ENCODE measurements at places on chromosomes 4 and X.

- no peak for ATAC-seq
These were observed 490 bp downstream of the RWDD4 start for GRCh38 chr4:183658362-183659028.

GRCh38 chr4:544386-545105 lies 31.5 kb downstream of the TMEM271 start:
- ATAC-seq: no peak

DNA sequence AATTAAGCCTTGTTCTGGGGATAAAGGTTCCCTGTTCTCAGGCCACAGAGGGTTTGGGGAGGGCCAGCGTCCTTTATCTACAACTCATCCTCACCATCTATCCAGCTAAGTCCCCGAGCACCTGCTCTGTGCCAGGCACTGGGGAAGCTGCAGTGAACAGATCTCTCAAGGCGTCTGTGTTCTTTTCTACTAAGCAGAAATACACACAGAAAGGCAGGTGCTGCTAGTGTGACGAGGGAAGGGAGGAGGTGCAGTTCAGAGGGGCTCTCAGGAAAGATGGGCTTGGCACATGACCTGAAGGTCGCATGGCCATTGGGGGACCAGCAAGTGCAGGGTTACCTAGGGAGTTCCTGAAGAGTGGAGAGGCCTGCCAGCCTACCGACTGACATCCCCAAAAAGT lies 352.2 kb downstream of the NR3C2 start:
- ATAC-seq: no peak

GRCh38 chrX:112644713-112645112 lies 35.0 kb downstream of the LHFPL1 start:
- ATAC-seq: no peak

- no peak for ATAC-seq
These were observed 180.2 kb downstream of the PALLD start for GRCh38 chr4:168677063-168677462.

- no peak for ATAC-seq
These were observed 14.6 kb downstream of the SMAD1 start for GRCh38 chr4:145496292-145496691.

DNA sequence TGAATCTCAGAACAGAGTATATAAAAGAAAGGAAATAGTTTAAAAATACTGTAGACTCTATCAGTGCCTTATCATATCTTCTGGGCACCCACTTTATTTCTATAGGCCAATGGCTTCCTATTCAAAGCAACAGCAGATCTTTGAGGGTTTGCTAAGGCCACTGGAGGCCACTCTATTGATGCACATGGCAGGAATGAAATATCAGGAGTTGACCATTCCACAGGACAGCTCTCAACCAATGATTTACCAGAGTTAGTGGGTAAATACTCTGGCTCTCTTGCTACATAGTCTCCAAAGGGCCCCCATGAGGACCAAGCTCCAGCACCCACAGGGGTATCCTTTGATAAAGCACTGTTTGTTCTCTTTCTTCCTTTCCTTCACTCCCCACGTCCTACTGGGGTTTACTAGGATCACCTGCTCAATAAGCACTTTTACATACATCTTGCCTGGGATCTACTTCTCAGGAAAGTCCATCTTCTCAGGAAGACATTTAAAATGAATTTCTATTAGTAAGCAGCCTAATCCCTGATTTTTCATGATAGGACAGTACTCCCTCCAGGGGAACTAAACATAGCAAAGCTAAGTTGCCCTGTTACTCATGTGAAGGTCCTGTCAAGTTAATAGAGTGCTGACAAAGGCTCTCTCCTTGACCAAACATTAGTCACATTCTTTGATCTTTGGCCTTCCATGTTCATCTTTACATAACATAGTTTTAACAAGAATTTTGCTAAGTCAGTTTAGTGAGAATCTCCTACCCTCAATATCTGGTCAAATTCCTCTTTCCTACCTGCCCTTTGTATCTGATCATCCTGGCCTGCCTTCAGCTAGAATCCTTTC lies 459.7 kb downstream of the GRXCR1 start:
- no peak for ATAC-seq

DNA sequence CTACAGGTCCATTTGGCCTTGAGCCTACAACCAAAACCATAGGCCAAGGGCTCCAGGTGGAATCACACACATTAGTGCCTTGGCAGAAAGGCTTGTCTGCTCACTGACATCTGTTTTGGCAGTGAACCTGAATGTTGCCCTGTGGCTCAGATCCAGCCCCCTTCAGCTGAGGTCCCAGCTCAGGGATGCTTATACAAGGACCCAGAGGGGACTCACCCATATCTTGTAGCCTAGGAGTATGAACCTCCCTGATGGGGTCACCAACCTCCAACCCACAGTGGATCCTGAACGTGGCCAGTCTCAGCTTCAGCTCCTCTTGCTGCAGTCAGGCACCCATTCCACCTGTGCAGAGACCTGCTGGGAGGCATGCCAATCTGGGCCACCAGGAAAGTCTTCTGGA lies 50.8 kb upstream of the HMX1 start:
- no peak for ATAC-seq
